NB4 (cell line): ENCODE measurements at places on chromosomes 5 and 9.

DNA sequence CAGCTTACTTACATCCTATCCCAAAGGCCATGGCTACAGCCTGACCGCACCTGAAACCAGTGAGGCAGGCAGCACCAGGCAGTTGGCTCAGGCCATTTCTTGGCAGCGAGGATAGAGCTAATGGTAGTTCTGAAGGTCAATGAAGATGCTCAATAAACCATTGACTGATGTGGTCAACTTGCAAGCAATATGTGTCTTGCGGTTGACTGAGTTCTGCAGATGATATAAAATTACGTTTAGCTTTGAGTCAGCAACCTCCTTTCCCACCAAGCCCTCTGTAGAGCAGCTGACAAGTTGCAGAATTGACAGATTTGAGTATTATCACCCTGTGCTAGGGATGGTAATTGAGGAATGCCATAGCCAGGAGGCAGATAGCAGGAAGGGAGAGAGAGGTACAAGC lies 189.0 kb upstream of the PUM3 start:
- DNase-seq = no peak

- no peak for DNase-seq
These were observed 13.6 kb upstream of the S100Z start for GRCh38 chr5:76836181-76836580.

- no peak for DNase-seq
These were observed 42.8 kb downstream of the STK10 start for GRCh38 chr5:172144931-172145869.

- no peak for DNase-seq
These were observed 45.2 kb downstream of the VAV2 start for GRCh38 chr9:133946840-133947486.

GRCh38 chr5:11681796-11682195 lies 222.4 kb downstream of the CTNND2 start:
- no peak for DNase-seq

DNA sequence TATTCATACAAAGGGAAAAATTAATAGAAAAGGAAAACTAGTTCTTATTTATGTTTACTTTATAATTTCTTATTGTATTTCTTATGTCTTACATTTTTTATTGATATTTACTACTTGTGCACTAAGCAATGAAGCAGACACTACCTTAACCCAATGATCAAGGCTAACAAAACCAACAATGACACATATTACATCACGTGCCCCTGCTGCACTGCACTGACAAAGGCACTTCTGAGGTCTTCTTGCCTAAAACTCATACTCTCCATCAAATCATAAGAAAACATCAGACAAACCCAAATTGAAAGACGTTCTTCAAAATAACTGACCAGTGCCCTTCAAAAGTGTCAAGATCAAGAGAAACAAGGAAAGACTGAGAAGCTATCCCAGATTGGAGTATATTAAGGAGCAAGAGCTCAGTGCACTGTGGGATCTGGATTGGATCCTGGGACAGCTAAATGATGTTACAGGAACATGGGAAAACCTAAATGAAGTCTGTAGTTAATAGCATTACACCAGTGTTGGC lies 230.9 kb downstream of the AUH start:
- DNase-seq = no peak

DNA sequence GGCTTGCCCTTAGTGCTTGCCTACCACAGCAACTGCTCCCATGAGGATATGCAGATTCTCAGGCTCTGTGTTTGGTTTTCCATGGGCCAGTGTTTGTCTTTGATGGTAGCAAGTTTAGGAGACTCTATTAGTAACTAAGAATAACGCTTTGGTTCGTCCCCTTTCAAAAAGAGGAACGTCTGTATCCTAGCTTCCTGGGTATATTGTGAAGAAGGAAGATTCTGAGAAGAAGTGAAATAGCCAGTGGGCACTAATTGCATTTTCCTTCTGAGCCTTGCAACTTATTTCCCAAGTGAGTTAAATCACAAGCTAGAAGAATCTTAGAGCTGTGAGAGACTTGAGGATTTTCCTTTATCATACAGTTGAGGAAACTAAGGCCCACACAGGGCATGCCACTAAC lies 376.8 kb downstream of the PIK3R1 start:
- no peak for DNase-seq

DNA sequence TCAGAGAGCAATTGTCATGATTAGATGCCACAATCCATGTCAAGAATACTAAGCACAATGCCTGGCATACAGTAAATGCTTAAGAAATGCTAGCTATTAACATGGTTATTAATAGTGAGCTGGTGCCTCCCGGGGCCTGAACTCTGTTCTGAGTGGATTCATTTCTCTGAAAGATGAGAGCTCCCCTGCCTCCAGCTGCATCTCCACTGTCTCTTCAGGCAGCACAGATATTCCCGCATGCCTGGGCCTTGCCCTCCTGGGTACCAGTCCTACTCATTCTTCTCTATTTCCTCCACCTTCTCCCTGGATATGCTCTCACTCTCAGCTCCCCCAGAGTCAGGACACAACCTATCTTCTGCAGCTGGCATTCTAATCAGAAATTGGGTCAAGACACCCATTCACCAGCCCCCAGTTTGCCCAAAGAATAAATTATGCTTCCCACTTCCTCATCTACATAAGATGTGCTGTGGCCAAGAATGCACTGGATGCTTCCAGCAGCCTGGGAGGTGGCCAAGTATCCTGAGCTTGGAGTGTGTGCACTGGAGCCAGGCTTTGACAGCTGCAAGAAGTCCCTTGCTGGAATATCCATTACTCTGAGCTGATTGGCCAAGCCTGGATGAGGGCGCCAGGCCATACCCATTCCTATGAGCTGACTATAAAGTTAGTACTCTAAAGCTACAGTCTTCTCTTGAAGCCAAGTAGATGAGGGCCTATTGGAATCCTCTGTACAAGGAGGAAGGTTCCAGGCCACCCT lies 669.0 kb downstream of the ACTL7B start:
- DNase-seq = no peak

- no peak for DNase-seq
These were observed 252.7 kb downstream of the CEMIP2 start for GRCh38 chr9:71515626-71516025.

DNA sequence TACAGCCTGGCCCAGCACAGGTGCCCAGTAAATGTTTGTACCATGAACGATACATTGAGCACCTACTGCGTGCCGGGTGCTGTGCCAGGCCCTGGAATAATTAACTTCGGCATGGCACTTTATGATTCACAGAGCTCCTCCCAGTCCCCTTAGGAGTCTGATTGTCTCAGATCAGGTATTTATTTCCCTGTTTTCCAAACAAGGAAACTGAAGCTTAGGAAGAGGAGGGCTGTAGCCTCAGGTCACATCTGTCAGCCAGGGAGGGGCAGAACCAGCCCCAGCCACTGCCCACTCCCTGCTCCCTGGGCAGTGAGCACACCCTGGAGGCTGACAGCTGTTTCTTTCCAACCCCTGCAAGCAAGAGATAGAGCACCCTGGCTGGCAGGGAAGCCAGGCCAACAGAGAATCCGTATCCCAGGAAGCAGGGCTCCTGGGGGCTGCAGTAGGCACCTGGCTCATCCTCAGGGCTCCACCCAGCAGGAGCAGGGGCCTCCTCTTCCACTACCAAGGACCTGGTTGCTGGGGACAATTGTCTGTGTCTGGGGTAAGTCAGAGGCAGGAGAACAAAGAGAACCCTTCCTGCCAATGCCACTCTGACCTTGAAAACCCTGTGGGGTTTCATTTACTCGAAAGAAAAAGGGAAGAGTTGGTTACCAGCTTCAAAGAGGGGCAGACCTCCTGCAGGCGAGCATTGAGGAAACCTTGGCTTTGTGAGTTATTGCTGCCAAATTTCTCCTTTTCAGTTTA lies 69.0 kb downstream of the DAB2IP start:
- DNase-seq = peak; percentile 41

GRCh38 chr5:76455531-76456133 lies 52.5 kb downstream of the IQGAP2 start:
- no peak for DNase-seq

- DNase-seq = no peak
These were observed 115.9 kb downstream of the FBXL7 start for GRCh38 chr5:15615859-15616258.

DNA sequence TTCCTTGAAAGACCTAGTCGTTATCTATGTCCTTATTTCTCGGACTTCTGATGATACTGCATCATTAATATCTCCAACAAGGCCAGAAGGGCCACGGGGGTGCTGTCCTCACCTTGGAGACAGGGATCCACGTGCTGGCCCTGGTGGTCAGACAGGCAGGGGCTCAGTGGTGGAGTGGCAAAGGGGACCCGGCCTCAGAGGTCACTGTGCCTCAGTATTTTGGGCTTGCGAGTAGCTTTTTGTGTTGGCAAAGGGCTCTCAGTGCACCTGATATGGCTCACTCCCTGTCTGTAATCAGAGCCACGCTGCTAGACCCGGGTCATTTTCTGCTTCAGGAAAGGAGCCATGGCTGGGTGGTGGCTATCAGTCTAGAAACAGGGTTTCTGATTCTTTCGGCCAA lies 135.1 kb downstream of the GADD45G start:
- DNase-seq = no peak

- no peak for DNase-seq
These were observed 79.6 kb upstream of the BNC2 start for GRCh38 chr9:16950051-16950450.

DNA sequence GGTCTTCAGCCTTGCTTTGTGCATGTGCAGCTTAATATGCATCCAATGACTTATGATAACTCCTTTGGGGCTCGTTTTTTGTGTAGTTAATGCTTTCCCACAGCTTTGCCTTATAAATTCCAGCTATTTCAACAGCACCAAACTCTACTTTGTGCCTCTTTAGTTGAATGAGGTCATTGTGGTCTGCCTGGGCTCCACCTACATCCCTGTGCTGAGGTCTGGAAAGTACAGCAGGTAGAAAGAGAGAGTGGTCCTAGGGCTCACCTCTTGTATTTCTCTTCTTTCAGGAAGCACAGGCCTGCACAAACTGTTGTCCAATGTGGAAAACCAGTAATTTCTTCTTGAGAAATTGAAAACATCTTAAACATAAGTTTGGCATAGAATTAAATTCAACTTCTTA lies 167.2 kb downstream of the XRCC4 start:
- no peak for DNase-seq

- no peak for DNase-seq
These were observed 307.3 kb downstream of the FBXL7 start for GRCh38 chr5:15807248-15807647.
